Stimulated activated CD4-positive, alpha-beta T cell treated with anti-CD3 and anti-CD28 coated beads, Interleukin-4, amount 100 ng/mL, for 1 hour (primary cell): ENCODE measurements at places on chromosomes 13 and 19.

GRCh38 chr19:18580311-18580710 is 8.3 kb upstream of the REX1BD start:
- no peak for DNase-seq

- no peak for DNase-seq
These were observed 615.3 kb upstream of the SLITRK1 start for GRCh38 chr13:84497613-84498012.

DNA sequence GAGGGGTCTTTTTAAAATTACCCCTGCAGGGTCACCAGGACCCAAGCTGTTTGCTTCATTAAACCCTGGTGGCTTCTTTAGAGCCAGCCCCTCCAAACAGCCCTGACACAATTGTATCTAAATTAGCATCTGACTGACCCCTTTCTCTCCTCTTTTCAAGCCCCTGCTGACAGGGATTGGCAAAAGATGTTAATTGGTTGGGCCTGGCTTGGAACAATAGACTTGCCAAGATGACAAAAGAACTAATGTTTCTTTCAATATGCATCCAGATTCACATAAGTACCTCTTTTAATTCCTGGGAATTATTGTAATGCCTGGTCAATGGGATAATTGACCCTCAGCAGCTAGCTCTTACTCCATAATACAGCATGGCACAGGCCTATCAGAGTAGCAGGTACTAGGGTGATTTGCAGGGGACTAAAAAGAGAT is 140.8 kb downstream of the SHISA2 start:
- no peak for DNase-seq

GRCh38 chr13:33845572-33846302 is 27.8 kb downstream of the RFC3 start:
- DNase-seq, result no peak

DNA sequence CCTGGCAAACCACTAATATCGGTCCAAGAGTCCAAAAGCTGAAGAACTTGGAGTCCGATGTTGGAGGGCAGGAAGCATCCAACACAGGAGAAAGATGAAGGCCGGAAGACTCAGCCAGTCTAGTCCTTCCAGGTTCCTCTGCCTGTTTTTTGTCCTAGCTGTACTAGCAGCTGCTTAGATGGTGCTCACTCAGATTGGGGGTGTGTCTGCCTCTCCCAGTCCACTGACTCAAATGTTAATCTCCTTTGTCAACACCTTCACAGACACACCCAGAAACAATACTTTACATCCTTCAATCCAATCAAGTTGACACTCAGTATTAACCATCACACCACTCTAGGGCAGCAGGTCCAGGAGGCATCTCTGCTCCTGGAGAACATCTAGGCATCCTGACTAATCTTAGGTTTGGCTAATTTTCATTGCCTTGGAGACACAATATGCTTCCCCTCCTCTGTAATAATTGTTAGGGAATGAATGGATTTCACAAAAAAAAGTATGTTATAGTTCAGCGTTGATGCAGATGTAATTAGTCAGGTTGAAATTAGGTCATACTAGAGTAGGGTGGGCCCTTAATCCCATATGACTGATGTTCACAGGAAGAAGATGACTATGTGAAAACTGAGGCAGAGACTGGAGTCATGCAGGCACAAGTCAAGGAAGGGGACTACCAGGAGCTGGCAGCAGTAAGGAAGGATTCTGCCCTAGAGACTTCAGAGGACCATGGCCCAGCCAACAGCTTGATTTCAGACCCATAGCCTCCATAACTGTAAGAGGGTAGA is 183.4 kb downstream of the RBM26 start:
- no peak for DNase-seq

DNA sequence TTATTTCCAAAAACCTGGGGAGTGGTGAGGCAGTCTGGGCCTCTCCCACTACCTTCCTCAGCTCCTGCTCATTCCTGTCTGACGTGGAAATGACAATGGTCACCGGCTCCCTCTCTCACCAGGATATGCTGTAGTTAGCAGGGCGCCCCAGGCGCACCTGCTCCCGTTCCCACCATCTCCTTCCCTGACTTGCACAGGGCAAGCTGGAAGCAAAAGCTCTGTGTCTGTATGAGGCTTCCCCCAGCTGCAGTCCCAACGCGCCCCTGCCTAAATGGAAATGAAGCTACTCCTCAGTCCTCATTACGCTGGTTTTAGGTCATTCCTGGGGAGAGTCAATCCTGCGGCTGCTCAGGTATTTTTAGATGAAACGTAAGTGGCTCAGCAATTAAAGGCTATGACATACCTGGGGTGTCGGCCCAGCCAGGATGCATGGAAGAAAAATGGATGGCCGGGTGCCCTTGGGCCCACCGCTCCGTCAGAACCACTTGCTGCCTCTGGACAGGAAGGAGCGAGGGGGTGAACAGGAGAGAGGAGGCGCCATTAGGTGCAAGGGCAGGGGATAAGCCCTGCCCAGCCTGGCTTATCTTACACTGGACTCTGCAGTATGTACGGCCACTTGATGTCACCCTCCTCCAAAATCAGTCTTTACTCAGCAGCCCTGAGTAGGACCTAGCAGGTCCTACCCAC is 32.4 kb downstream of the DHRS12 start:
- no peak for DNase-seq

DNA sequence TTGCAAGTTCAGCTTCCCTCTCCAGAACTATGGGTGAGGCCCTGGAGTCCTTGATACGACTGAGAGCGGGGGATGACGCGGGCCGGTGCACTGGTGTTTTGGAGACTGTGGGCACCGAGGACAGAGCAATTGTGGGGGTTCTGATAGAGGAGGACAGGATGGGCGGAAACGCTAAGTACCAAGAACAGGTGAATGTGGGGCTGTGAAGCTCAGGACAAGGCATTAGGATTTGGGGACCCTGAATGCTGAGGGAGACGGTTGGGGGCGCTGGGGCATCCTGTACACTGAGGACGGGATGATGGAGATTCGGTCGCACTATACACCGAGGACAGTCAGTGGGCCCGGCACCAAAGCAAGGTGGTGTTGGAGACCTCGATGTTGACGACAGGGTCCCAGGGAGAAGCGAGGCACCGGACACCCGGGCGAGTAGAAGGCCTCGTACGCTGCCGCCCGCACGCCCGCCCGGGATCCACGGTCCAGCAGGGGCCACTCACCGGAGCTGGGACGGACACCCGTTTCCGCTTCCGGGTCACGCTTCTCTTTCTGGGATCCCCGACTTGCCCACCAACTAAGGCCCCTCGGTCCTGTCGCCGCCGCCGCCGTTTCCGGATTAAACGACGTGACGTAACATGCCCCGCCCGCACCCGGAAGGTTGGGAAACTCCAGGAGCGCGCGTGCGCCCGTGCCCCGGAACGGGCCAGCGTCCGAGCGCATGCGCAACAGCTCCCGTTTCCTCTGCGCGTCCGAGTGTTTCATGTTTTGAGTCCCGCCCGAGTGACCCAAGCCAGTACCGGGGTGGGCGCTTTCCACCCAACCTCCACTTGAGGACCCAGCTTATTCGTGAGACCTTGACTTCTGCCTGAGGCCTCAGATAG is at the start of gene CHMP2A:
Gene CHMP2A, minus strand, starts transcription at position 612 of the 875 bp plus-strand sequence. CDS start 893 bp downstream, outside the sequence.
- DNase-seq, result peak; percentile 98

DNA sequence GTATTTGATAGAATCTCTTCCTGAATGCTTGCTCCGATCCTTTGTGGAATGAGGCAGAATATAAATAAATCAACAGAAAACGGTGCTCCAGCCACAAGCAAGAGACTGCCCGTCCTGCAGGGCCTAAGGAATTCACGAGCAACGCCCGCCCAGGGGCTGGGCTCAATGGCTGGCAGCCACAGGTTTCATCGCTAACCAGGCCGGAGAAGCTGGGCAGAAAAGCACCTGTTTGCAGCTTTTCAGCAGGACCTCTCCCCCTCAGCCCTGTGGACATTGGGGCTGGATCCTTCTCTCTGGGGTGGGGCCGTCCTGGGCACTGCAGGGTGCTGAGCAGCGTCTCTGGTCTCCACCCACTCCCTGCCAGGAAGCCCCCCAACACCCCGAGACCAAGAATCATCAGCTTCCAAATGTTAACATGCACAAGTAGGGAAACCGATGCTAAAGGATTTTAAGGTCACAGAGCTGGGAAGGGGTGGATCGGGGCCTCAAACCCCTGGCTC is 102.5 kb downstream of the GADD45B start:
- no peak for DNase-seq

GRCh38 chr13:92727118-92727517 is 499.5 kb upstream of the GPC6 start:
- no peak for DNase-seq

DNA sequence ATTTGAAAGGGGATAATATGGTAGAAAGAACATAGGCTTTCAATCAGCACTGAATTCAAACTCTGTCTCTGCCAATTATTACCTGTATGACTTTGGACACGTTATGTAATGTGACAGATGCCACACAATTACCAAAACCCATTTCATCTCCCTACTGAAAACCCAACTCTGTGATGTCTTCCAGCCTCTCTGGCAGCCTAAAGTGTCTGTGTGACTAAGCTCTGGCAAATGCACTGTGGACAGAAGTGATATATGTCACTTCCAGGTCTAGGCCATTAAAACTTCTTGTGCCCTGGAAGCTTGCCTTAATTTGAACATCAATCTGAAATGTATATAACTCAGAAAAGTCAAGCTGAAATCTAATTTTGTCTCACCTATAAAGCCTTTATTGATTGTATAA is 552.0 kb downstream of the RFC3 start:
- DNase-seq, result no peak

DNA sequence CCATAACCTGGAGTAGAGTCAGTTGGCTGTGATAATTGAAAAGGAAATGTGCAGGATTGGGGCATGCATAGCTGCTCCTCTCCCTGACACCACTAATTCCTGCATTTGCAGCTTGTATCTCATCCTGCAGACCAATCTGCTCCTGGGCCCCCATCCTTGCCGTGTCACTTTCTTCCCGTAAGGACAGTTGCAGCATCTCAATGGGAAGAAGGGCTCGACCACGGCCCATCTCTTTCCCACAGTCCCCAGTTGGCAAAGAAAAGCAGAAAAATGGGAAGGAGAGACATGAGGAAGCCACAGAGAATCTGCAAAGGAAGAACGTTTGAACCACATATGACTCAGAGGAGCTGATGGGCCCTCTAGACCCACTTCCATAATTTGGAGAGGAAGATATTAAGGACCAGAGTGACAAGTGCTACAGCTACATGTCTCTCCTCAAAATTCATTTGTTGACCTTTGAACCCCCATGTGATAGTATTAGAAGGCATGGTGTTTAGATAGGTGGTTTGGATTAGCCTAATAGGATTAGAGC is 1.8 kb upstream of the SIGLEC12 start:
- no peak for DNase-seq

DNA sequence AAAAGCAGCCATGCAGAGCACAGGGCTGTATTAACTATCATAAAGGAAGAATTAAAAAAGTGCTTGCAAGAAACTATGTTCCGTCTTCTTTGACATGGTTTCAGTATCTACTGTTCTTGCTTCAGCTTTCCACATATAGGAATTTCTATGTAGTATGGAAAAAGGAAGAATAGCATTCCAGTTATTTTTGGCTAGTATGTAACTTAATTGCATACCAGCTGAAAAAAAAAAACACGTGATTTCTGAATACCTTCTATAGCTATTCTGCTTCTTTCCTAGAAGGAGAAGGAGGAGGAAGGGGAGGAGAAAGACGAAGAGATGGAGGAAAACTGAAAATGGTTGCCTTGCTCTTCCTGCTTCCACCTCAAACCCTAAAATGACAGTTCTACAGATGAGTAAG is 619.0 kb downstream of the KCTD12 start:
- no peak for DNase-seq

DNA sequence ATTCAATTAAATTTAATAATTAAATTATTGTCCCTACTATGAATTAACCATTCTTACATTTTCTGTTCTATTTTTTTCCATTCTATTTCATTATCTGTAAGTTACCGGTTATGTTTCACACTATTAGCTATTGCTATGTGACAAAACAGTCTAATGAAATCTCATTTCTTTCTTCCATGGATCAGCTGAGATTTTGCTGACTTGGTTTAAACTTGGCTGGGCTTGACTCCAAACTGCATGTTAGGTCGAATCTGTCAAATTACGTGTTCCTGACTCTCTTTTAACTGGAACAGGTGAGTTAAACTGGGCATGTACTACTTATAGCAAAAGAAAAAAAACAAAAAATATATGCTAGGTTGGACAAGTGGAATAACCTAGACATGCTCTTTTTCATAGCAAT is 1464.4 kb downstream of the OLFM4 start:
- no peak for DNase-seq

GRCh38 chr19:6340493-6341201 is 7.2 kb upstream of the ACER1 start:
- no peak for DNase-seq

GRCh38 chr13:113364901-113365582 is 1.1 kb upstream of the GRTP1 start:
- DNase-seq, result no peak

DNA sequence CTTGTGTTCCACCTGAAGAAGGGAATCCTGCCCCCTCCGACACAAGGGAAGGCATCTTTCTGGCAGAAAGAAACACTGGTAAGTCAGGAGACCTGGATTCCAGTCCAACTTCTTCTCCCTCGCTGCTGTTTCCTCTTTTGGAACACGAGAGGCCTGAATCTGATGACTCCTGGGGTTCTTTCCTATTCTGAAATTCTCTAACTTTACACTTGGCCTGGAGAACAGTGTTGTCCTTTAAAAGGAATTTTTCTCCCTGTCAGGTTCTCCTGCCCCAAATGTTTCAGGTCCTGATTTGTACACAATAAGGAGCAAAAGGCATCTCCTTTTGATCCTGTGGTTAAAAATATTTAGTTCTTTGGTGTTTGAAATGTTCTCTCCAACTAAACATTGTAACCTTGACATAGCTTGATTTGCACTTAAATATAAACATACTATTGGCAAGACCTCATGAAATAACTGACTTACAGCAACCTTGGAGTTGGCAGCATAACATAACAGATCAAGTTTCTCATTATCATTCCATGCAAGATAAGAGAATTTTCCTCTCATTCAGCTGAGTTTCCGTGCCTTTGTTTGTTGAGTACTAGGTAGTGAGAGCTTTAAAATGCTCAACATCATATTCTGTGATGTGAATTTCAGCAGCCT is 244.8 kb downstream of the COG6 start:
- no peak for DNase-seq

- DNase-seq, result no peak
These were observed 12.4 kb downstream of the LHFPL6 start for GRCh38 chr13:39590466-39591036.

DNA sequence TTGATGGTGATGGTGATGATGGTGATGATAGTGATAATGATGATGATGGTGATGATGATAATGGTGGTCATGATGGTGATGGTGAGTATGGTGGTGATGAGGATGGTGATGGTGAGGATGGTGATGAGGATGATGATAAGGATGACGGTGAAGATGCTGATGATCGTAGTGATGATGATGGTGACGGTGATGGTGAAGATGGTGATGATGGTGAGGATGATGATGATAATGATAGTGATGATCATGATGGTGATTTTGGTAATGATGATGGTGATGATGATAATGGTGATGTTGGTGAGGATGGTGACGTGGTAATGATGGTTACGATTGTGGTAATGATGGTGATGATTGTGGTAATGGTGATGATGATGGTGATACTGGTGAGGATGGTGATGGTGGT is 10.8 kb upstream of the BCAT2 start:
- no peak for DNase-seq

GRCh38 chr13:111663953-111664421 is 343.5 kb downstream of the TEX29 start:
- DNase-seq, result no peak
